Muscle of arm (tissue), 14 donors: ENCODE measurements at places on chromosomes 7 and 10.

- DNase-seq: no peak
These were observed at the start of gene ADAM8 for GRCh38 chr10:133276435-133277201. Gene ADAM8 (minus strand): TSS chr10:133276868. CDS start chr10:133276817, 51 bp downstream.

DNA sequence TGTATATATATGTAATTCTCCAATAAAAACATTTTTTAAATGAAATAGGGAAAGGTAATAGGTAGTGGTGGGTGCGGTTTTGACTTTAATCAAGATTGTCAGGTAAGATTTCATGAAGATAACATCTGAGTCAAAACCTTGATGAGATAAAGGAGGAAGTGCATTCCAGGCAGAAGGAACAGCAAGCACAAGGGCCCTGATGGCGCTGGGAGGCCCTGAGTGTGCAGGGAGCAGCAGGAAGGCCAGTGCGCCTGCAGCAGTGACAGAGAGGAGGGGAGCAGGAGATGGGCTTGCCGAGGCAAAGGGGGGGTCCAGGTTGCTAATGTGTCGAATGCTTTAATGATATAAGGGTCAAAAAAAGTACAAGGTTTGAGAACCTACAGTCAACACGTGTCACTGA, 69.8 kb downstream of the GNA12 start:
- DNase-seq: no peak

- no peak for DNase-seq
These were observed 22.6 kb downstream of the SGPL1 start for GRCh38 chr10:70838270-70838805.

DNA sequence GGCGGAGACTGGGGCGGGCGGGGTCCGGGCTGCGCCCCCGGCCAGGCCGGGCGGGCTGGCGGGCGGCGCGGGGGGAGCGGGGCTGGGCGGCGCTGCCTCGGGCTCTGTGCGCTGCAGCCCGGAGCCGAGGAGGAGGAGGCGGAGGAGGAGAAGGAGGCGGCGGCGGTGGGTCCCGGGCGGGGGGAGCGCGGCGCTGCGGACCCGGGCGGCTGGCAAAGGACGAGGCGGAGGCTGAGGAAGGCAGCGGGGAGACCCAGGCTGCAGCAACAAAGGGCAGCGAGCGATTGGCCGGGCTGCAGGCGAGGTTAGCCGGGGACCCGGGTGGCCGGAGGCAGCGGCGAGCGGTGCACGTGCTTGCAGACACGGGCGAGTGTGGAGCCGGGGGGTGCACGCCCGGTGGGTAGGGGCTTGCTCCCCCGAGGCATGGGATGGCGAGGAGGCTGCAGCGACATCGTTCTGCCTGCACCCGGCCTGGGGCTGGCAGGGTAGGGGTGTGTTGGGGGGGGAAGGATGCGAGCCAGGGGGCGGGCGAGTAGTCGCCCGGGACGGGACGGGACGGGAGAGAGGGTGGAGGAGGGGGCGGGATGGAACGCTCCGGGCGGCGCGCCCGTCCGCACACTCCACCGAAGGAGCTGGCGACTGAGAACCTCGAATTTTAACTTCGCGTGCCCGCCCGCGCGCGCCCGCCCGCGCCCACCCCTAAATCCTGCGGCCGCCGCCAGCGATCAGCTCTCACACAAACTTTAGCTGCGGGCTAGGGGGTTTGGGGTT, 844 bp upstream of the KAT6B start:
- DNase-seq: no peak

DNA sequence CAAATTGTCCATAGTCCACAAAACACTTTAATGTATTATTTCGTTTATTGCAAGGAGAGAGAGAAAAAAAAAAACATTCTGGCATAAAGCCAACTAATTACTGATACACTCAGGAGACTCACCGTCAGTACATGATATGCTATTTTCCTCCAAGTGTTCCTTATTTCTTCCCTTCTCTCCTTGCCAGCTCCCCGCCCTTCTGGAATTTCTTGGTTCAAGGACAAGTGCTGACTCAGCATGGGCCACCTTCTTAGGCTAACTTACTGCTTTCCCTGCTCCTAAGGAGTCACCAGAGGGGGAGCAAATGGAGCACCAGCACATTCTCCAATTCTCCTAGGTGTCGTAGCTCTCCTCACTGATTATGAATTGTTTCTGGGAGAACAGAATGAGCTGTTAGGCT, 133.8 kb upstream of the HDAC9 start:
- DNase-seq: peak; percentile 79

- DNase-seq: no peak
These were observed 4.7 kb downstream of the TMEM236 start for GRCh38 chr10:17756557-17757217.

GRCh38 chr10:132577350-132578003, 39.9 kb downstream of the INPP5A start:
- DNase-seq: no peak

GRCh38 chr7:33814400-33814799, 90.9 kb upstream of the BMPER start:
- peak; percentile 65 for DNase-seq

DNA sequence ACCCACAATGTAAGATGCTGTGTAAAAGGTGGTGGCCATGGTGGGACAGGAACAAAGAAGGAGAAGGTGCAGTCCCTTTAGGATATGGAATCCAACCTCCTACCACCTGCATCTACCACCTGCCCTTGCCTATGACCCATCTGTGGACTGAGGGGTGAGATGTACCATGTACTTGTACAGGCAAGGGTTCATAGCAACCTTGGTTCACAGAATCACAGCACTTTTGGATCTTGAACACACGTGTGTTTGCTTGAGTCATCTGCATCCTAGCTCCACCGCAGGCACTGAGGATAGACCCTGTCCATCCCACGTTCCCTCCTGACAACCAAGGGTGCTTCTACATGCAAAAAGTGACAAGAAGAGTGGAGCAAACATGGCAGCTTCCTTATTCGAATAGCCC, 162.3 kb downstream of the GFRA1 start:
- no peak for DNase-seq

GRCh38 chr7:42960762-42961161, 28.6 kb downstream of the MRPL32 start:
- no peak for DNase-seq

GRCh38 chr7:96004578-96004977, 232.2 kb downstream of the DYNC1I1 start:
- DNase-seq: no peak

- DNase-seq: no peak
These were observed 217.5 kb downstream of the SFMBT2 start for GRCh38 chr10:7193369-7193768.

DNA sequence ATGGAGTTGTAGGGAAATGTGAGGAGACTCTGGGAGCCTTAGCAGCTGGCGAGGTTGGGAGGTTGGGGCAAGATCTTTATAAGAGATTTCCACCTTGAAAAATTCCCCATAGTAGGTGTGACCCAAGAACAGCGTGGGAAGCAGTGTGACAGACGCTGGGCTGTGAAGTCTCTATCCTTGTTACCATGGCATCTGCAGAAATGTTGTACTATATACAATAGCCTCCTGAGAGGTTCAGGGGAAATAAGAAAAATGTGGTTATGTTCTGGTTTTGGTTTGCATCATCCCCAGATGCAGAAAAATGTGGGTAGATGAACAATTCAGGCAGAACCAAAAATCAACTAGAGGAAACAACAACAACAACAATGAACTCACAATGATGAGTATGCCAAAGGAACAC, 498.6 kb downstream of the SH2D4B start:
- no peak for DNase-seq

DNA sequence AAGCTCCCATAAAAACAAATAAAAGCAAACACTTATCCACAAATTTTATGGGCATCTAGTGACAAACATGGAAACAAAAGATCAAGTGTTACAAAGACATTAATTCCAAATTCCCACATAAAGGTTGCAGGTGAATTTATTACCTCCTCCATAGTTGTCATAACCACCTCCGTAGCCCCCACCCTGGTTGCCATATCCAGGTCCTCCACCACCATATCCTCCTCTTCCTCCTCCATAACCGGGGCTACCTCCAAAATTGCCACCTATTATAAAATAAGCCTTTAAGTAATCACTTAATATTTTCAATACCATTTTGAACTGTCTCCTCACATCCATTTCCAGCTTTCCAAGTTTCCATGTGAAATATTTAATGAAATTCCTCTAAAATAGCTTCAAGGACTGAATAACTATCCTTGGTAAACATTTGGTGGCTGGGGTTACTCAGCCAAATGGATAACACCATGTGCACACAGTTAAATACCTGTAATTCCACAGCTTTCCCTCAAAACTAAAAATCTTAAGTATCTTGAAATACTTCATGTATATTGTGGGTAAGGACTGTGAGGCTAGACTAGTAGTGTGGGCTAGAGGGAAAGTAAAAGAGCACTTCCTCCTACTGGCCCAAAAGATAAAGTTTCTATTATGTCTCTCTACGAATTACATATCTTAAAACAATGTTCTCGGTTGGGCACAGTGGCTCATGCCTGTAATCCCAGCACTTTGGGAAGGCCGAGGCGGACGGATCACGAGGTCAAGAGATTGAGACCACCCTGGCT, 6.9 kb downstream of the HNRNPA2B1 start:
- no peak for DNase-seq

- no peak for DNase-seq
These were observed 25.9 kb upstream of the BICC1 start for GRCh38 chr10:58486821-58487220.

DNA sequence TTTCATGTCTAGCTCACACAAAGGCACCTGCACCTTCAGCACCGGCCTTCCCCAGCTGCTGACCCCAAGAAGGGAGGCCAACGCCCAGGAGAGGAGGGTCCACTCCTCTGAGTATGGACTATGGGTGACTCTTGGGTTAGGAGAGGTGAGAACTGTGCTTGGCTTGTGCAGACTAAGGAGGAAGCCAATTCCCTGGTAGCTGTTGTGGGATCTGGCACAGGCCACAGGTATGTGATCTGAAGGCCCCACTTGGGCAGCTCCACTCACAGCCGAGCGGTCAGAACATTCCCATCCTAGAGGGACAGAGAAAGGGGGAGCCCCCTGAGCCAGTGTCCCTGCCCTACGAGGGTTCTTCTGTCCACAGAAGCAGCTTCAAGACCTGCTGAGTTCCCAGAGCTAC, 52.8 kb upstream of the FIGNL1 start:
- DNase-seq: no peak

DNA sequence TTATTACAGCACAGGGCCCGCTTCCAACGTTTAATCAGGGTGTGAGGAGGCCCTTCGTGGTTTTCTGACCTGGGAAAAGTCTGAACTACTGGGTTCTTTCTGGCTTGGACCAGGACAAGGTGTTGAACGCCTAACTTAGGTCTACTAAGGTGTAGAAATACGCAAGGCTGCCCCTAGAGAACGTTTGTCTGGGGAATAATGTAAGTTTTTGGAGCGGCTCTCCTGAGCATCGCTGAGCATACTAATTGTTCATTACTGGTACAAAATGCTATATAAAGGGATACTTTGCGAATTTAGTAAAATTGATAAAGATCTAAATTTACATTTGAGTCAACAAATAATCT, 32.4 kb upstream of the TOMM7 start:
- DNase-seq: no peak

DNA sequence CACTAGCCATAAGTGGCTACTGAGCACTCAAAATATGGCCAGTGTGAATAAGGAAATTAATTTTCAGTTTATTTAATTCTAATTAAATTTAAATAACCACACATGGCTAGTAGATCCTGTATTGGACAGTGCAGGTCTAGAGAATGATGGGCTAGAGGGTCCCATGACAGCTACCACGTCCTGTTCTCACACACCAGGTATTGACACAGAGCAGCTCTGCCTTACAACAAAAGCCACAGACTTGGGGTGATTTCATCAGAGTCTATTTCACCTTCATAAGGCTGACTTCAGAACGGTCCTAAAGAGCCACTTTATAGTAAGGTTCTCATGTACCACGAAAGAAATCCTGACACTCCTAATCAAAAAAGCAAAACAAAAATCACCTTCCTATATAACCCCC, 111.3 kb downstream of the UBE2H start:
- no peak for DNase-seq

DNA sequence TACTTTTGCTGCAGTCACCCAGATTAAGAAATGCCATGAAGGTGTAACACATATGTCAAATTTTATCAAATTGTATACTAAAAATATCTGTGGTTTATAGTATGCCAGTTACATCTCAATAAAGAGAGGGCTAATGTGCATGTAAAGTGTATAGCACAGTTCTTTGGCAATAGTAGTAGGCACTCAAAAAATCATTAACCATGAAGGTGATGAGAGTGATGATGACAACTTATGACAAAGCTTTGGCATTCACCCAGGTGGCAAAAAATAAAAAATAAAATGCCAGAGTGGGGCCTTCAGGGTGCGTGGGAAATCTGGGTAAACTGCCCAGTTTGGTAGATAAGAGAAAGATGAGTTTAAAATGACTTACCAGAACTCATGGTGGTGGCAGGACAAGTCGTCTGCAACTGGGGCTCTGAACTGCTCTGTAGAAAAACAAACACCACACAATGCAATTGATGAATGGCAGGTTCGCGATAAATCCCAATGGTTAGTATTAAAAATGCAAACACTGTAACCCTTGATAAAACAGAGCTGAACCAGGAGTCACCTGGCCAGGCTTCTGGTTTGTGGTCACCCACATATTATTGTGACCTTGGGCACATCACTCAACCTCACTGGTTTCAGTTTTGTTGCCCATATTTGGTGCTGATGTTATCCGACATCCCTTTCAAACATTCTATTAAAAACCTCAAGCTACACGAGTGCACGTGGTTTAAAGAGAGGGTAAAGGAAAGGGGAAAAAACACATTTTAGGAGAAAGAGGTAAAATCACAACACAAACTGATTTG, 120.2 kb downstream of the SORBS1 start:
- no peak for DNase-seq

- DNase-seq: peak; percentile 33
These were observed at the start of gene CYP3A5 for GRCh38 chr7:99679400-99680191. Gene CYP3A5 (minus strand): TSS chr7:99679996. CDS start chr7:99679896, 100 bp downstream.

GRCh38 chr10:122085423-122085911, 96.5 kb downstream of the TACC2 start:
- DNase-seq: no peak

DNA sequence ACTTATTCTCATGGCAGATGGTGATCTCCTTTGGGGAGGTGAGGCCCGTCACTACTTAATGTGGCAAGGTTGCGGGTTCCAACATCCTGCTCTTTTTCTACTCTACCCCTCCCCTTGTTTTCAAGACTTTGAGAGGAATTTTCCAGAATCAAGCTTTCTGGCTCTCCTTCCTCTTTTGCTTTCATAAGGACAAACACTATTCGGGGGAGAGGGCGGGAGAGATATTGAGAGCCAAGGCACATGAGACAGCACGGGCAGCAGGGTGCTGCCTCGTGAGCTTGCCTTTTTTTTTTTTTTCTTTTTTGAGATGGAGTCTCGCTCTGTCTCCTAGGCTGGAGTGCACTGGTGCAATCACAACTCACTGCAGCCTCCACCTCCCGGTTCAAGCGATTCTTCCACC, 6.9 kb upstream of the PFKFB3 start:
- no peak for DNase-seq
